ENCODE measurements at places on chromosomes 6 and 20.
A peak's percentile ranks its signal among the peaks of the same experiment; 100 is the strongest.

DNA sequence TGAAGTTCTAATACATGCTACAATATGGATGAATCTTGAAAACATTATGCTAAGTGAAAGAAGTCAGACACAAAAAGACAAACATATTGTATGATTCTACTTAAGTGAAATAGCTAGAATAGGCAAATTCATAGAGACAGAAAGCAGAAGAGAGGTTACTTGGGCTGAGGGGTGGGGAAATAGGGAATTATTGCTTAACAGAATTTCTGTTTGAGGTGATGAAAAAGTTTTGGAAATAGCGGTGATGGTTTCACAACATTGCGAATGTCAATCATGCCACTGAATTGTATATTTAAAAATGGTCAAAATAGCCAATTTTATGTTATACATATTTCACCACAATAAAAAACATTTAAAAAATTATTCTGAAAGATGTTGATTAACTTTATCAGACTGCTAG lies 6.1 kb downstream of the SLC26A8 start:
- DNase-seq: no peak

DNA sequence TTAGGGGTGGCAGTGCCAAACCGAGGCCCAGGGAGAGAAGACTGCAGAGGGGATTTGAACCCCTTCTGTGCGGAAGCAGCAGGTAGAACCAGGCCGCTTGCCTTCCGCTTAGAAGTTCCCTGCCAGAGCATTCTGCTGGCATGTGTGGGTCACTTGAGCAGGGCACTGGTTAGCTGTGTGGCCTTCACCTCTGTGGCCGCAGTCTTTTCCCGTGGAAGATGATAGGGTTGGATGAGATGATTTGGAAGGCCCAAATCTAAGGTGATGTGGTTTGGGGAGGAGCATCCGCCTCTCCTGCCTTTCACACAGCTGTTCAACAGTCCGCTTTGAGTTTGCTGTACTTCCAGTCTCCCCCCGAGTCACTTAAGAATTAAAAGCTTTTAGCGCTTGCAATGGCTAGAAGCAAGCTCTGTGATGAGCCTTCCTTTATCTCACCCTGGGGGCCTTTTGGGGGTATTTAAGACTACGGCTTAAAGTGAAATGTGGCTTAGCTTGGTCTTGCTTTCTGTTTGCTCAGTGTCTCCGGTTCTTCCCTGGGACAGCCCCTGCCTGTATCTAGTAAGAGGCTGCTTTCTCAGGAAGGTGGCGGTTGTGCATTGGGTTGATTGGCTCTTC lies 743 bp downstream of the CMTR1 start:
- DNase-seq: peak; percentile 8

DNA sequence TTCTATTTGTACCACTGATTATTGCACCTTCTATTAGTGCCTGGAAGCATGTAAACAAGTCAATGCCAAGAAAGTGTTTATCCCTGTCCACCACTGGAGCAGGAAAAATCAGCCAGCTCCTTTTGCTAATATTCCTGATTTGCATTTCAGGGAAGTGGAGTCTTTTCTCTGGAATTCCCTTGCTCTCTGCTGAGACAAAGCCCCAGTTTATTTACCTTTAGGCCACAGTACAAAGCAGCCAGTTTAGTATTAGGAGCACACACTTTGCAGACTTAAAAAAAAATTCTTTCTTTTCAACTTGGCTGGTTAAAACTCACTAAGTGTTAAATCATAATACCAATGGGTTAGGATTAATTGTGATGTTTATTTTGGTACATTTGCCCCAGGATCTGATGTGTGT lies 631.1 kb downstream of the PKHD1 start:
- DNase-seq: no peak

GRCh38 chr20:33584976-33585375 lies 77.2 kb upstream of the C20orf144 start:
- DNase-seq: no peak

GRCh38 chr6:45044510-45045252 lies 283.4 kb upstream of the RUNX2 start:
- DNase-seq: no peak

DNA sequence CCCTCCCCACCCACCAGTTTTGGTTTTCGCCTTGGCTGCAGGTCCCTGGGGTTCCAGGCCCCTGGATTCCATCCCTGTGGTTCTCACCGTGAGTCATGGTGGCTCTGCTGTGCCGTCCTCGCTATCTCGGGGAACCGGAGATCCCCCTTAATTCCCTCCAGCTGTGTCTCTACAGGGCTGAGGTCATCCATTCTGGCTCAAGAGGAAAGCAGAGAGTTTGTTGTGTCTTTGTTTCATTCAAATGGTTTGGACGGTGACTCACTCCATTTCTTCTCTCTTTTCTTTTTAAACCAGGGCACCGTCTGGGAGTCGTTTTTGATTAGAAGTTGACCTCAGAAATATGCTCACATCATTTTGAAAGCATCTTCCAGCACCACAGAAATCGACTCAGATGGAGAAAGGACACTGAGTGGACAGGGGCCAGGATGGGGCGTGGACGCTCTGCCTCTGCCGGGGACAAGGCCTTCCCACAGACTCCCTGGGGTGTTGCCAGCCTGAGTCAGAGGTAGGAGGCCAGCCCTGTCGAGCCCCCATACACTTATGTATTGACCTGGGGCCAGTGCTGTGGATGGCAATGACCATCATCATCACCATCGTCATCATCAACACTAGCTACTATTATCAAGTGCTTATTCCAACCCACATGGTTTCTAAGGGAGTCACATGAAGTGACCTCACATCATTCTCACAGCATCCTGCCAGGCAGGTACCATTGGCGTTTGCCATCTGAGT lies 176.2 kb downstream of the NFATC2 start:
- DNase-seq: no peak

GRCh38 chr6:4666886-4667513 lies 109.2 kb upstream of the CDYL start:
- no peak for DNase-seq

DNA sequence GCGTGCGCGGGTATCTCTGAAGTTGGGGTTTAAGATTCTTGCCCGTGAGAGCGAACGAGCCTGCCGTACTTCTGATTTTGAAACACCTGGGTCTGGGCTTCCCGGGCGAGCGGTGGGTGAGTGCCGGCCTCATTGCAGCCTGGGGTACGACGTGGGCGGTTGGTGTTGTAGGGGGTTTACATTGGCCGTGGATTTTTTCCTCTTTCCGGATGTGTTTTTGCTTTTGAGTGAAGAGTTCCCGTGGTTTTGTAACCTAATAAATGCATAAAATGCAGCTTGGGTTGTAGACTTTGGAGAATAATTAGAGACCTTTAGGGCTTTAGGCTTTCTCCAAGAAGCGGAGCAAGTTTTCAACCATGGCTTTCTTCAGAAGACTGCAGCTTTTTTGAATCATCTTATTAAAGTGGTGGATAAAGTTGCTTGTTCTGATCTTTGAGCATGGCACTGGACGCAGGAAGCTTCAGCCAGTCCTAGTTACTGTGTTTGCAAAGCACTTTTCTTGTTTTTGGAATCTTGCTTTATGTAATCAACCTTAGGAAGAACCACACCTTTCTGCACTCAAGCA lies 314 bp downstream of the FARS2 start:
- no peak for DNase-seq

DNA sequence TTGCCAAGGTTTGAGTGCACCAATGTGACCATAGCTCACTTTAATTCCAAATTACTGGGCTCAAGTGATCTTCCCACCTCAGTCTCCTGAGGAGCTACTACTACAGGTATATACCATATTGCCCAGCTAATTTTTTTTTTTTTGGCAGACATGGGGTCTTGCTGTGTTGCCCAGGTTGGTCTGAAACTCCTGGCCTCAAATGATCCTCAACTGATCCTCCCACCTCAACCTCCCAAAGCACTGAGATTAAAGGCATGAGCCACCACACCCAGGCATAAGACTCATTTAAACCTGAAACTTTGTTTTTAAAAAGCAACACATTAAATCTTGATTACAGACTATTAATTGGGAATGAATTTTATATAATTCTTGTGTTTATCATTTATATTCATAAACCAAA lies 67.7 kb downstream of the ARHGAP18 start:
- DNase-seq: no peak

- no peak for DNase-seq
These were observed 267.7 kb upstream of the SLC35B3 start for GRCh38 chr6:8703059-8703458.

GRCh38 chr20:49186535-49187329 lies 1.4 kb downstream of the STAU1 start:
- DNase-seq: peak; percentile 44

- DNase-seq: no peak
These were observed 83.9 kb upstream of the CEP85L start for GRCh38 chr6:118735320-118735719.

DNA sequence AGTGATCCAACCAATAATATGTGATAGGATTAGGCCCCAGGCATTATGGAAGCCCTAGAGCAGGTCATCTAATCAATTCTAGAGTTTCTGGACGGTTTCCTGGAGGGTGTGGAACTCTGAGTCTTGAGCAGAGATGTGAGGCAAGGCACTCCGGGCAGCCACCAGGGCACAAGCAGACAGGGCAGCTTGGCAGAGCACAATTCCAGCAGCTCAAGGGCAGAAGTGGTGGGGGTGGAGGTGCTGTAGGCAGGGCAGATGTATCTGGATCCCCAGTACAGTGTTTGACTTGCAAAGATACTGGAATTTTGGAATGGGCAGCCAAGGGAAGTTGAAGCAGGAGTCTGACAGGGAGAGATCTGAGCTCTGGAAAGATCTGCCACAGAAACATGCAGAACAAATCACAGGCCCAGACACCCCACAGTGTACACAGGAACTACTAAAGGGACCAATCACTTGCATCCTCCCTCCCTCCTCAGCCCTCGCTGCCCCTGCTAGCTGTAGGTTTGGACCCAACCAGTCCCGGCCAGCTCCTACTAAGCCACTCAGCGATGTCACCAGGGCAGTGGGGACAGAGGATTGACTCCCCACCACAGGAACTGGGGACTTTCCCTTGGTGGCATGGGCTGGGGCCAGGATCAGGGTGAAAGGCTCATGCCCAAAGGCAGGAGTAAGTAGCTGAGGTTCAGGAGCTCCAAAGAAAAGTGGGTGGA lies 47.0 kb downstream of the TFEB start:
- no peak for DNase-seq

DNA sequence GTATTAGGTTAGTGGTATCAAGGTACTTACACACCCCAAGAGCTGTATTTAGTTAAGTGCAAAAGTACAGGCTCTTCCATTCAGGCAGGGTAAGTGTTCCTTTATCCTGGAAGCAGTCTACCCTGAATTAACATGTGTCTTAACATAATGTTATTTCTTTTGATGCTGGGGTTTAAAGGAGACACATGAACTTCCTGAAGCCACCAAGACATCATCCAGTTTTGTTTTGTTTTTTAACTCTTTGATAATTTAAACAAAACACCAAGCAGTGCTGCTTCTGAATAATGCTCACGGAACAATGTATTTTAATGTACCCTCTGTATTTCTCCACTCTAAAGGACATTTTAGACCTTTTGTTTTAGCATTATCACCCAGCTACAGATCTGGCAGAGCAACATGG lies 50.5 kb upstream of the PLCB4 start:
- no peak for DNase-seq

- DNase-seq: no peak
These were observed 45.4 kb upstream of the ID1 start for GRCh38 chr20:31559704-31560093.

GRCh38 chr6:5205877-5206850 lies 54.6 kb downstream of the LYRM4 start:
- no peak for DNase-seq

GRCh38 chr20:37899105-37900045 lies 3.6 kb upstream of the VSTM2L start:
- DNase-seq: no peak

DNA sequence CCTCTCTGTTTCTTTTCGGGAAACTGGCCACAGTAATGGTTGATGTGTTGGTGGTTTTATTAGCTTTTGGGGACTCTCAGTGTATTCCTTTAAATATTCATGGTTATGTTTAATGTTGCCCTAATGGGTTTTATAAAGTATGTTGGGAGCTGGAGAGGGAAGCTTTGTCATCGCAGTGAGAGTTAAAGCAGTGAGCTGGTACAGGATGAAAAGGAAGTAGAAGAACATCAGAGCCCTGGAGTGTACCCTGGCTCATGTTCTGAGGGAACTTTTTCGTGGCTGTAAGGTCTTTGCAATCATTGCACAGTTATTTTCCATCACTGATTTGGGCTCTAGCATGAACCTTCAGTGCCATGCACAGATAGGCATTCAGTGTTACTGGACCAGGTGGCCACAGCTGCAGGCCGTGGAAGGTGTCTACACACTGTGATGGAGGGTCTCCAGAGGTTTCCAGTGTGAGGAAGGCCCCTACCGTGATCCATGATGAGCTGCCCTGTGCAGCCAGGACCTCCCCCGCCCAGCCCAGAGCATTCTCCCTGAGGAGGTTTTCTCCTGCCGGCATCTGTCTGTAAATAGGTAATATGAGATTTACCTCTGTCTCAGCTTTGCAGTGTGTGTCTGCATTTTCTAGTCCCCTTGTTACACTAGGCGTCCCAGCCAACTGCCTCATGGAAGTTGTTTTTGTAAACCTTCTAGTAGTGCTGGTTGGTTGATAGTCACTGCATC lies 22.4 kb upstream of the TMEM217 start:
- DNase-seq: no peak

GRCh38 chr6:128446497-128446896 lies 73.9 kb downstream of the PTPRK start:
- no peak for DNase-seq

DNA sequence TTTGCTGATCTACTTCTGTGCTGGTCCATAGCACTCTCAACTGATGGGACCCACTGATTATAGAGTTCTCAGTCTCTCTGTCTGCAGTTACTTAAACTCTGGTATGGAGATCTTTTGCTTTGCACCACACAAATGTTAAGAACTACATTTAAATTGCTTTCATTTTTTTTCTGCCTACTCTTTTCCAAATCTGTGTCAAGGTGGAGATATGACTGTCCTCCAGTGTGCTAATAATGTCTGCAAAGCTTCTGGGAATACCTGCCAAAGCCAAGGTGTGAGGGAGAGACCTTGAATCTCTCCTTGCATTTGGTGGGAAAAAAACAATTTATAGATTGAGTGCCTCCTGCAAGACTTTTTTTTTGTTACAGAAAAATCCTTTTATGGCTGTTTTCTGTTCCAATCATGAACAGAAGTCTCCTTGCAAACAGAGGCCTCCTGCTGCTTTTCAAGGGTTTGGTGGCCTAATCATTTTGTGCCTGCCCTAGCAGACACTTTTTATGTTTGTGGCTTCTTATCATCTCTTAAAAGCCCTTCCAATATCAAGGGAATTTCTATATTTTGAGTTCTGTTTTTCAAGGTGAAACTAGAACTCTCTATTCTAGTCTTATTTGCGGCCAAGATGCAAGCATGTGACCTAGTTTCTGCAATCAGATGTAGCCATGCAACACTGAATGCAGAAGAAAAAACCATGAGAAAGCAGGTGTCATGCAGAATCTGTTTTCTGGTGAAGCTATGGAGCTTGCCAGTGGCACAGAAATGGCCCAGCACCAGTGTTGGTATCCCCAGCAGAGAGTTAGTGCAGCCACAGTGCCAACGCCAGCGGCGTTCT lies 23.2 kb upstream of the AKIRIN2 start:
- DNase-seq: no peak

DNA sequence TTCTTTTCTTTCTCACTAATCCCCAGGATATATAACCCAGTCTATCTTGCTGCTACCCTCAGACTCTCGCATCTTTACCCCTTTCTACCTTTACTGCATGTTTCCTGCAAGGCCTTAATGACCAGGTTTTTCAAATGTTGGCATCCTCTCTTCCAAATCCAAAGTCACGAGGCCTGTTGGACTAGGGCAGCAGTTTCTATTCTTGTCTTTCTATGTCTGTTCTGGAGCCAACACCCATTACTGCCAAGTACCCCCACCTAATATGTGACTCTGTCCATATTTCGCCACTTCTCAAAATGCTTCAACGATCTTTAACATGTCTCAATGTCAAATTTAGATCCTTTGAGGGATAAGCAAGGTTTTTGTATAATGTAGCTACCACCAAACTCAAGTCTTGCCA lies 443.4 kb downstream of the BMP2 start:
- no peak for DNase-seq

Data from stimulated activated CD8-positive, alpha-beta memory T cell treated with anti-CD3 and anti-CD28 coated beads, Interleukin-2, amount 100 ng/mL, for 1 hour (primary cell).